Common myeloid progenitor, CD34-positive (primary cell): ENCODE measurements at places on chromosomes 2 and 18.

DNA sequence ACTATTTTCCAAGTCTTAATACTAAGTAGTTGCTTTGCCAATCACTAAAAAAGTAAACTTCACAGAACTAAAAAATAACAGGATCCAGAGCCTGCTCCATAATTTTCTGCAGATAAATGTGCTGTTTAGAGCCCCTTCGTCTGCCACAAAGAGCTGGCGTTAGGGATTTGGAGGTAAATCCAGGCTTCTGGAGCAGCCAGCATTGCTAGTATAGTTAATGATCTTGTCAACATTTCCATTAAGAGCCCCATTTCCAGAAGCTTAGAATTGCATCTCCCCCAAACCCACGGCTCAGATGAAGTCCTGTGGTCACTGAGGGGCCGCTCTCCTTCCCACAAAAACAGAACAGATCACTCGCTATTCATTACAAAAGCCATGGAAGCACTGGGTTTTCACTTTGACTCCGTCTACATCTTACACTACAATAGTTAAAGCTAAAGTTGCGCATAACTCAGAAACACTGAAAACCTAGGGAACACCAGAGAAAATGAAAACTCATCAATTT lies 41.9 kb downstream of the ZNF516 start:
- no peak for DNase-seq

DNA sequence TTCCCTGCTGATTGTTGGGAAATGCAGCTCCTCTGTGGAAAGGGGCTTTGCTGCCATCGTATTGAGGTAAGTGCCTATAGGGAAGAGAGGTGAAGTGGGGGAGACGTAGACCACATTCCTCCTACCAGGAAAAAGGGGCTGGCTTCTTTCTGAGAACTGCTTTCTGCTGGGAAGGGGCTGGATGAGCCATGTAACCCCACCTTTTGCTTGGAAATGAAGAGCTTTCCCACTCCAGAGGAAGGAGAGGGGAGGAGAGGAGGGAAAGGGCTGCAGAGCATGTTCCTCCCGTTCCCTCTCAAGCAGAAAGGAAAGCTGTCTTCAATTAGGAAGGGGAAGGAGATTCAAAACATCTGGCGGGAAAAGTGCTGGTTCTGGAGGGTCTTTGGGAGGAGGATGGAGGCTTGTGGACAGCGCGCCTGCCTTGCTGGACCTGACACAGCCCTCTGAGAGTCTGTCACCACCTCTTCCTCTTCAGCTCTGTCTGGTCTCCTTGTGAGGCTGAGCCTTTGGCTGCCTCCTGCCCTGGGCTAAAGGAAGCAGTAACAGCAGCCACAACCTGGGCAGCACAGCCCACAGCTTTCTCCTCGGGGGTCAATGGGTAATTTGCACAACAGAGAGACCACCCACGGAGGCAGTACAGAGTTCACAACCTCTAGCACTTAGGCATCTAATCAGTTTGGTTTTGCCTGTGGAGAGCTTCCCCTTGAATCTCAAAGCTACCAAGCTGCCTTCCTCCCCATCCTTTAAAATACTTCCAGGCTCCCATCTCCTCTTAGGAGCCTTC lies 410.0 kb upstream of the TNP1 start:
- DNase-seq = no peak

DNA sequence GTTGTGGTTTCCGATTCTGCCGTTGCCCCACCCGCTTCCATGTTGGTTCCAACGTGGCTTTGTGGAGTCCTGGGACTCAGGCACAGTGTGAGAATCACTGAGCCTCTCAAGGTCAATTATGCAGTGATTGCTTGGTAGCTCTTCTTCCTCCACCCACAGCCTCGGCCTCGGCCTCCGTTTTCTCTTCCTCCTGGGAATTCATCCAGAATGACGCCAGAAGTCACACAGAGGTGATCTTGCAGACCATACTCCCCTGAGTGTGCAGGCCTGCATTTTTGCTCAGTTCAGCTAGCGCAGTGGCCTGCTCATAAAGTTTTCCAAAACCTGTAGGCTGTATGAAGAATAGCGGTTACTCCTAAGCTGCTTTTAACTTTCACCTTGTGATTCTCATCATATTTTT lies 273.3 kb downstream of the GBX2 start:
- DNase-seq = no peak

GRCh38 chr2:39851651-39852110 lies 72.6 kb upstream of the THUMPD2 start:
- peak; percentile 71 for DNase-seq

DNA sequence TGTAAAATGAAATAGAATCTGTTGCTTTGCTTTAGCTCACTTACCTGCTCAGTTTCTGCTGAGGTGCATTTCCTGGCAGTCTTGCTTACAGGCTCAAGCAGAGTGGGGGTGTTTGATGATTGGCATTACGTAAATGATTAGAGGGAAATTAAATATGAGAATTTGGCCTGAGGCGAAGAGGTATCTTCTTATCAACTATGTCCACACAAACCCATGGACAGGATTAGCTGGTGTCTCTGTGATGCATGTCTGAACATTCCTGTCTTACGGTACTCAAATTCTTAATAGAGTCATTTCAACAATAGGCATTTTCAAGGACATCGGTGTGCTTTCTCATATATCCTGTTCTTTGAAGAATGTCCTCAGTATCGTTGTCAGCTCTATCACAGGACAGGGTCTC lies 102.1 kb downstream of the PRPF40A start:
- DNase-seq = no peak

GRCh38 chr18:22346401-22346952 lies 71.2 kb downstream of the CTAGE1 start:
- DNase-seq = peak; percentile 67

GRCh38 chr2:69744456-69744855 lies 2.5 kb downstream of the ANXA4 start:
- no peak for DNase-seq

- DNase-seq = no peak
Observed at GRCh38 chr2:218428846-218429558, 10.1 kb downstream of the VIL1 start.

- no peak for DNase-seq
Observed at GRCh38 chr2:23719716-23720115, 207.2 kb downstream of the ATAD2B start.

GRCh38 chr2:235378246-235378645 lies 115.6 kb upstream of the AGAP1 start:
- DNase-seq = peak; percentile 1

GRCh38 chr2:36613801-36614200 lies 15.8 kb upstream of the FEZ2 start:
- no peak for DNase-seq

DNA sequence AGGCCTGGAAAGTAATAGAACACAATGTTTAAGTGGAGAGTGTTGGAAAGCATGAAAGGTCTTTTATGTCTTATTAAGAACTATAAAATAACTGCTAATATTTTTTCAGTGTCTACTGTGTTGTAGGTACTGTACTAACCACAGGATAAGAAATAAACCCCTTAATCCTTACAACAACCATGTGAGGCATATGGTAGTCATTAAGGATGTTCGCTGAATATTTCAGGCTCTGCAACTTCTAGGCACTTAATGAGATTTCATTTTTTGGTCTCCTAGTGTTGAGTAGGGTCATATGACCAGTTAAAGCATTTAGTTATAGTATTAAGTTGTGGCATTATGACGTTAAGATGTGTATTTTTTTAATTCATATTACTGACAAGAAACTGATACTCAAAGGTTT lies 346.6 kb upstream of the KCNH7 start:
- DNase-seq = no peak

DNA sequence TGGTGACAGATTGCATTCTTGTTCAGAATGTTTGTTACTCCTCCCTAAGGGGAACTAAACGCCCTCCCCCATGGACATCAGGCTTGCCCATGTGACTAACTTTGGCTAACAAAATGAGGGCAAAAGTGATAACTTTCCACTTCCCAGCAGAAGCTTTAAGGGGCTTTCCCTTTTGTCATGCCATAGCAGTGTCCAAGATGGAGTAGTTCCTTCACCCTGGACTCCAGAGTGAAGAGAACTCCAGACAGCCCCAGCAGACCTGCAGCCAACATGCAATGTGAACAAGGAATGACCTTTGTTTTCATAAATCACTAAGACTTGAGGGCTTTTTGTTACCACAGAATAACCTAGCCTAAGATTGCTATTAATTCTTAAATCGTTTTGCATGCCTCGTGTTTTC lies 163.5 kb downstream of the ZEB2 start:
- DNase-seq = no peak

DNA sequence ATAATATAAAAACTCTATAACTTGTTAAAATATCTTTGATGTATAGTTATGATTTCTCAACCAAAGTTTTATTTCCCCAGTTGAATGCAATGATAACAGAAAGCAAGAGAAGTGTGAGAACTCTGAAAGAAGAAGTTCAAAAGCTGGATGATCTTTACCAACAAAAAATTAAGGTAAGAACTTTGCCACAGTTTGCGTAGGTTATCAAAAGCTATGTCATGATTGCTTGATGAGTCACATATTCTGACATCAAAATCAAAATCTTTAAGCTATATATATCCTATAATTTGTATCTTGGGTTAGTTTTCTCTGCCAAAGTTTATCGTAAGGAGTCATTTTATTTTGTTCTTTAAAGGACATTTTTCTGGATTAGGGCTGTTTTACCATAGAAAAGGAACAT lies 35.0 kb downstream of the NDC80 start:
- DNase-seq = peak; percentile 67

GRCh38 chr2:148592791-148593190 lies 51.8 kb upstream of the EPC2 start:
- DNase-seq = no peak

DNA sequence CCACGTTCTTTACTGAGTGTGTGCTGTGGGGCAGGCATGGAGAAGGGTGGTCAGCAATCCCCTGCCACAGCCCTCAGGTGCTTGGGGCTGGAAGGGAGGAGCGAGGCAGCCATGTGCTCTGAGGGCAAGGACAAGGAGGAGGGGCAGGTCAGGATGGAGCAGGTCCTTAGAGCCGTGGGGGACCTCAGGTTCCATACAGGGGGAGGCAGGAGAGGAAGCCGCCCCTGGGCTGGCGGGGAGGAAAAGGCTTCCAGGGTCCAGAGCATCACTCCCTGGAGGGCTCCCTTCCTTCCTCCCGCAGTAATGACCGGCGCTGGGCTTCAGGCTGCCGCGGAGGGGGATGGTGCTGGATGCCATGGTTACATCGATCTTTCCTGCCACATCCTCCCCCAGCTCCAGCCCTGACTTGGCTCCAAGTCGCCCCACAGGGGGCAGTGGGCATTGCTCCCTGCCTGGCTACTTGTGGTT lies 6.6 kb downstream of the GAREM2 start:
- DNase-seq = no peak

DNA sequence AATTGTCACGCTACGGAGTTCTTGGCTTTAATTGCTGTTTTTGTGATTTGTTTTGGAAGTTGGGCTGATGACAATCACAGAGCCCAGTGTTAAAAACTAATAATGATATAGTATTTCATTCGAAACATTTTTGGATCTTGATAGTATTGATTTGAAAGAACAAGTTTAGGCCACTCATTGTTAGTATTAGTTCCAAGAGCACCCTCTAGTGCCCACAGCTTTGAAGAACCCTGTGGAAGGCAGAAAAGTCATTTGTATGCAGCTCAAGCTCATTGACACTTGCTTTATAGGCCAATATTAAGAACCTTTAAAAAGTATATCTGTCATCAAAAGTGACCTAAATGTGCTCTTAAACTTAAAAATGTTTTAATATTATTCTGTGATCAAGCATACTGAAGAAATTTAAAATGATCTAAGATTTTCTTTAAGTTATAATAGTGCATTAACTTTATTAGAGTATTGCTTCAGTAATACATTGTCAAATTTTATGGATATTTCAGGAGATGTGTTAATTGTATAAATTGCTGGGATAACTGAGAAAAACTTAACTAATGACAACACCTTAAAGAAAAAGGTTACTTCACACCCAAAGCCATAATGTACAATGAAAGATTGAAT lies 191.0 kb downstream of the GRB14 start:
- DNase-seq = peak; percentile 15

- peak; percentile 9 for DNase-seq
Observed at GRCh38 chr18:56569416-56569815, 69.0 kb downstream of the TXNL1 start.

DNA sequence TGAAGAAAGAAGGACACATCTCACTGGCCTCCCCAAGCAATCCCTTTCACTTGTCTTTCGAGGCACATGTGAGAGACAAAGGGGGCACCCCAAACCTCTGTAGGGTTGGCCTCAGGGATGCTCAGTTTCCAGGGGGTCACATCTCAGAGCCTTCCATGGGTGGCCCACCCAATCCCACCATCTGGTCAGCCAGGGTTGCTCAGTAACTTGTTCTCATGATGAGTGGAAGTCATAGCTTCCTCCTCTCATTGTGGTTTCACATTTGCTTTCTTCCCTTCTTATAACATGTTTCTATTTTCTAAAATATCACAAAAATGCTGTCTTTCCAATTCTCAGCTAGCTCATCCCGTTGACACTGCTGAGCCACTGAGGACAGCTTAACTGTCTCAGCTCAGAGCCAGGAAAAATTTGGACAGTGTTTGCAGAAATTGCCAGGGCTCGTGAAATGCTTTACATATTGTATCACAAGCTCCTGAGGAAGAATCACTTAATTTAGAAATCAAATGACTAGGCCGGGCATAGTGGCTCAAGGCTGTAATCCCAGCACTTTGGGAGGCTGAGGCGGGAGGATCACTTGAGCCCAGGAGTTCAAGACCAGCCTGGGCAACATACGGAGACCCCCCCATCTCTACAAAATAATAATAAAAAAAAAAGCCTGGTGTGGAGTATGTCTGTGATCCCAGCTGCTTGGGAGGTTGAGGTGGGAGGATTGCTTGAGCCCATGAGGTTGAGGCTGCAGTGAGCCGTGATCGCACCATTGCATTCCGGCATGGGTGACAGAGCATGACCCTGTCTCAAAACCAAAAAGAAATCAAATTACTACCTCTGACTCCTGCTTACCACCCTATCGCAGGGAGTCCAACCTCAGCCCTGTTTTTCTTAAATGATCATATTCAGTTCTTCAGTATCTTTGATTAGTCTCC lies 129.3 kb downstream of the PRKCE start:
- no peak for DNase-seq

- DNase-seq = no peak
Observed at GRCh38 chr2:28437918-28438317, 45.3 kb downstream of the FOSL2 start.

DNA sequence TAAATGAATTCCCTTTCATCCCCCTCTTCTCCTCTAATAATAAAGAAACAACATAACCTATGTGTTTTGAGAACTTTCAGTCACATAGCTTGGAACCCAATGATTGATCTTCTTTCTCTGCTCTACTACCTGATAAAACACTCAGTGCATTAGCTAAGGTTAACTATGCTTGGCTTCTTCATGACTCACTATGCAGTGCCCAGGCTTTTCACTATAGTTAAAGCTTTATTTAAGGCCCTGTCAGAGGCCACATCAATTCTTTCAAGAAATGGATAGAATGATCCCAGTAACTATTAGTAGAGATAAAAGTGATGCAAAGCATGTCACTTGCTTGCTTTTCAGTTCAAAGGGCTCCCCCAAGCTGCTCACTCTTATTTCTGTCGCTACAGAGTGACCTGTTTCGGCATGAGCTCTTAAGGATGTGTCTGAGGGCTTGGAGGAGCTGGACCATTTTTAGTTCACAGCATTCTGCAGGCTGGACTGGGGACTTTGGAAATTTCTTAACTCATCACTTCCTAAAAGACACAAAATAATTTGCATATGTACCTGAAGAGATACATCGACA lies 384.0 kb downstream of the LRRTM1 start:
- DNase-seq = no peak
